ENCODE measurements at places on chromosomes 3 and 15.

- no peak for DNase-seq
Observed at GRCh38 chr3:22265403-22265802, 514.4 kb upstream of the ZNF385D start.

DNA sequence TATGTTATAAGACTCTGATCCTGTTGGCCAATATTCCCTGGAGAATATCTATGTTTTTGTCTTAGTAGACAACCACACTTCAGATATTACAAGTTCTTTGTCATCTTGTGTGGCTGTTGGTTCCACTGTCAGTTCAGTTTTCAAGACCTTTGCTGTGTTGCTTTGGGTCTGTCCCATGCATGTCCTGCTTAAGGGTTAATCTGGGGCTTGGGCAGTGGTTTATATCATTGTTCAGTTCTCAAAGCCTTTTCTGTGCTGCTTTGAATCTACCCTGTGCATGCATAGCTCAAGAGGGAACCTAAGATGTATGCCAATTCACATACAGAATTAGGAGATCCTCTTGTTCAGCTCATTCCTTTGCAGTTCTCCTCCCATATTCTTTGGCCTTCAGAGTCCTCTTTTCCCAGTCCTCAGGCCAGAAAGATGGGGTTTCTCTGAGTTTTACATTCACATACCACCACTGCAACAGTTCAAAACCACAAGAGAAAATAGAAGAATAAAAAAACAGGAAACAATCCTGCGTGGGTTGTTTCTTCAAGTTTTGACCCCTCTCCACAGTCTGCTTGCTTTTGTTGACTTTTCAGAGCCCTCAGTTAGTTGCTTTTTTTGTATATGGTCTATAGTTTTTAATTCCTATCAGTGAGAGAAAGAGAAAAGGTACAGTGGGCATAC is 21.6 kb downstream of the BUB1B start:
- DNase-seq, result no peak

DNA sequence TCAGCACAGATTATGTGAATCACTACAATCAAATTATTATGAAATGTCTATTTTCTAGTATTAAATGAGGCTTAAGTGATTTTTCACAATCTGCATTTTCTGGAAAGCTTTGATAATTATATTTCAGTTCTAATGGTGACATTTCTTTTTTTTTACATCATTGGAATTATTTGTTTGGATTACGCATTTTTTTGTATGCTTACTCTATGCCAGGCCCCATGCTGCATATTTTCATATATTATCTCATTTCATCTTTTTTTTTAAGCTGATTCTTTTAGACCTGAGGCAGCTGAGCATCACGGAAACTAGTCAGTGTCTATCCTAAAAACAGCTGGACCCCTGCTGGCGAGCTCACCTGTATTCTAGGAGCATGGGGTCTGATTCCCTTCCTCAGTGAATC is 31.1 kb downstream of the SLCO3A1 start:
- DNase-seq, result no peak

- DNase-seq, result no peak
Observed at GRCh38 chr3:44020143-44020542, 221.5 kb upstream of the TOPAZ1 start.

DNA sequence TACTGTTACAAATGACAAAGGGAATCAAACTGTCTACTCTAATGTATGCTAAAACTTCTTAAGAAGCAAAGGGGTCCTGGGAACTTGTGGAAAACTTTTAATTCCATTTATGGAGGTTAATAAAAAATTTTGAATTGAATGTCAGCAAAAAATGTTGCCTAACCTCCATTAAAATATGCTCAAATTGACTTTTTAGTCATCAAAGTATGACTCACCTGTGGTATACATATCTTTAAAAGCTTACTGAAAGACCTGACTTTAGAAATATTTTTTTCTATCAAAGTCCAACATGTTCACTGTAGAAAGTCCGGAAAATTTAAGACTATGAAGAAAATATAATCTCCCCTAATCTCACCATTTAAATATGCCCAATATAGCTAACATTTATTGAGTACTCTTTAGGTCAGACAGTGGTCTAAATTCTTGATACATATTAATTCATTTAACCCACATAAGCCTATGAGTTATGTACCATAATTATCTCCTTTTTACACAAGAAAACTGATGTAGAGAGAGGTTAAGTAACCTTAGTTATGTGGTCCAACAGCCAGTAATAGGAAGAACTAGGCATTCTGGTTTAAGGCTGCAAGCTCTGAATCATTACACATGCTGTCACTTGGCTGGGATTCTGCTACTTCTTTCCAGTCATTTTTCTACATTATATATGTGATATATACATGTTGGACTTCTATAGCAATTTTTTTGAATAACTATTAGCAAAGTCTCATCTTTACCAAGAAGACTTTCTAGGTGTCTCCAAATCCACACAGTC is 83.6 kb downstream of the PDZRN3 start:
- no peak for DNase-seq

GRCh38 chr3:153439780-153440179 is 277.8 kb downstream of the RAP2B start:
- no peak for DNase-seq

GRCh38 chr3:107976202-107976800 is 114.5 kb downstream of the CD47 start:
- DNase-seq, result no peak

DNA sequence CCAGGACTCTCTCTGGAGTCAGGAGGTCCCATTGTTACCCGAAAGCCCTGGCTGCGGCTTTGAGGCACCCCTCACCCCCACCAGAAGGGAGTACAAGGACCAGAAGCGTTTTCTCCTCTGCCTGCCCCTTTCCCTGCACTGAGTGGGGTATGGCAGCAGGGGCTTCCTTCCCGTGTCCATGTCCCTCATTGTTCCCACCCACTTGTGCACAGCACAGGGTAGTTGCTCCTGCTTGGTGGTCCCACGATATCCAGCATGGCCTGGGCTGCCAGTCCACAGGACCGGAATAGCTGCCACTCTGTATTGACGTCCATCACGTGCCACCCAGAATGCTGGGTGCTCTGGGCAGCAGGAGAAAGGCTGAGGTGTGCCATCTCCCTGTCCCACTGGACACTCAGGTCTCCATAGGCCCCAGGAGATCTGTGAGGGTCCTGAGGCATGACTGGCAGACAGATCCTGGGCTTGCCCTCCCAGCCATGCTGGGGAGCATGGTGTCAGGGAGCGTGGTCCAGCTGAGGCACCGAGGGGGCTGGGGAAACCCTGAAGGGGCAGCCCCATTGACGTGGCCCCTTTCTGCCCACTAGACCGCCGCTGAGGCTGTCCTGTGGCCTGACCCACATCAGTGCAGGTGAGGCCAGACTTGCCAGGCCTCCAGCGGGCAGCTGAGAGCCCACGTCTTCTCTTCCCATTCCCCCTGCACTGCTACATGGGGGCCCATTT is 45.3 kb upstream of the SEC22A start:
- no peak for DNase-seq

DNA sequence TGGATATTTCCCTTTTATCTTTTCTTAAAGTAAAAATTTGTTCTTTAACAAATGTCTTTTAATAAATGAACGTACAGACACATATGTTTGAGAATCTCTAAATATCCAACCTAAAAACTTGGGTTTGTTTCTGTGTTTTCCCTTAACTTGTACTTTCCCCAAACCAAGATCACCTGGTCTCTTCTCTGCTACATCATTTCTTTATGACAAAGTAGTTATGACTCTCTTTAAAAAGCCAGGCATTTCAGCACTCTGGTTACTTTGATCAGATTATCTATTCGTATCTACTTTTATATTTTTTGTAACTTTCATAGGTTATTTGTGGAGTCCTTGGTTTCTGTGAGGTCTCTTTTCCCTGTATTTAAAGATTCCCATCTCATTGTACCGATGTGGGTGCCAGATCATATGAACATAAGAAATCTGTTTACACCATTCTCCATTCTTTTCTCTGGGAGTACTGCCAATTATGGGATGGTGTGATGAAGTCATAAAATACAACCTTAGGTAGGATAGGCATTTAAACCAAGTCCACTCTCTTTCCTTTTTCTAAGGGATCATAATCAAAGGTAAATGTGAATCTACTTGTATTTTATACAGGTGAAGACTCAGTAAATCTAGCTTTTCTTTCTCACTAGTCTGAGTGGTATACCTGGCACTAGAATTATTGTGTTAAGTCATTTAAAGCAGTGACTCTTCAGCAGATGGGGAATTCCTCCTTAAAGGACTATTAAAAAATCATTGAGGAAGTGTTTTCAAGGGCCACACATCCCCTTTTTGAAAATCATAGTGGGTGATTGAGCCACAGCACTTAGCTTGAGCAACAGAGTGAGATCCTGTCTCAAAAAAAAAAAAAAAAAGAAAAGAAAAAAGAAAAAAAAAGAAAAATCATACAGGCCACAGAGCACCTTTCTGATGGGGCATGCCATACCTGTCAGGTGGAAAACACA is 12.4 kb upstream of the NFKBIZ start:
- DNase-seq, result no peak

DNA sequence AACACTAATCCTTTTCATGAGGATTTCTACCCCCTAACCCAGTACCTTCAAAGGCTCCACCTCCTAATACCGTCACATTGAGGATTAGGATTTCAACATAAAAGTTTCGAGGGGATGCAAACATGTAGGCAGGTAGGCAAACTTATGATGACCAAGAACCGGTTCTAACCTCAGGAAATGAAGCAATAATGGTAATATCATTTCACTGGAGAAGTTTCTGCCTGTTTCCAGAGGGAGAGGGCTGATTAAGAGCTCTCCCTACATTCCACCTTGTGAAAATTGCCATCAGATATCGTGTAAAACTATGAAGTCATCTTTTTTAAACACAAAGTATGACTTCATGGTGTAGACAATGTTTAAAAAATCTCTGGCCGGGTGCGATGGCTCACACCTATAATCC is 31.6 kb downstream of the NKIRAS1 start:
- DNase-seq, result no peak

GRCh38 chr15:82184776-82185175 is 77.8 kb downstream of the EFL1 start:
- DNase-seq, result no peak

DNA sequence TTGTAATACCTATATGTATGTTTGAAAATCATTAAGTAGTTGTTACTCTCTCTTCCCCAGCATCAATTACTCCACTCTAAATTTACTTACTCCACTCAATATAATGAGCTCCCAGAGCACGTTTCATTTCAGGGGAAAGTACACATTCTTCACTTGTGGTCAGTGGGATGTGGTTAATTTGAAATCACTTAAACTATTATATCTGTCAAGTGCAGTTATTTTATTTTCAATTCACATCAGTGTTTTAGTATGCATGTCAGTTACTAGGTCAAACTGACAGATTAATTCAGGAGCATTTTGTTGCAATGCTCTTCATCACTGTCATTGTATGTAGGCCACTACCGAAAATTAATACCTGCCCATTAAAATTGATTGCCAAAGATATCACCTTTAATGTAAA is 376.1 kb downstream of the ZIC4 start:
- no peak for DNase-seq

DNA sequence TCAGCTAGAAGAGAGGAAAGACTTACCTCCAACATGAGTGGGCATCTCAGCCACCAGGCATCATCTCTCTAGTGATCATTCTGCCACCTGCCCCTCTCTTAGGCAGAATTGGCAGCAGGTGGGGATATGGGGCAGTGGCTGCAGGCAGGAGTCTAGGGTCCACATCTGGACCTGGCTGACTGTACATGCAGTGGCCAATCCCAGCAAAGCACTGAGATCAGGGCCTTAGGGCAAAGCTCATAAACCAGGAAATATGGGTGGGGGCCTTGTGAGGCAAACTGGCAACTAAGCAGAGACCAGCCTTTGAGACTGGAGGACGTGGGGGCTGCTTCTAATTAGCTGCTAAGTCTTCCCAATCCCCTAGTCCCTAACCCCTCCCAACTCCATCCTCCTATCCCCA is 12.9 kb downstream of the POMGNT2 start:
- no peak for DNase-seq

DNA sequence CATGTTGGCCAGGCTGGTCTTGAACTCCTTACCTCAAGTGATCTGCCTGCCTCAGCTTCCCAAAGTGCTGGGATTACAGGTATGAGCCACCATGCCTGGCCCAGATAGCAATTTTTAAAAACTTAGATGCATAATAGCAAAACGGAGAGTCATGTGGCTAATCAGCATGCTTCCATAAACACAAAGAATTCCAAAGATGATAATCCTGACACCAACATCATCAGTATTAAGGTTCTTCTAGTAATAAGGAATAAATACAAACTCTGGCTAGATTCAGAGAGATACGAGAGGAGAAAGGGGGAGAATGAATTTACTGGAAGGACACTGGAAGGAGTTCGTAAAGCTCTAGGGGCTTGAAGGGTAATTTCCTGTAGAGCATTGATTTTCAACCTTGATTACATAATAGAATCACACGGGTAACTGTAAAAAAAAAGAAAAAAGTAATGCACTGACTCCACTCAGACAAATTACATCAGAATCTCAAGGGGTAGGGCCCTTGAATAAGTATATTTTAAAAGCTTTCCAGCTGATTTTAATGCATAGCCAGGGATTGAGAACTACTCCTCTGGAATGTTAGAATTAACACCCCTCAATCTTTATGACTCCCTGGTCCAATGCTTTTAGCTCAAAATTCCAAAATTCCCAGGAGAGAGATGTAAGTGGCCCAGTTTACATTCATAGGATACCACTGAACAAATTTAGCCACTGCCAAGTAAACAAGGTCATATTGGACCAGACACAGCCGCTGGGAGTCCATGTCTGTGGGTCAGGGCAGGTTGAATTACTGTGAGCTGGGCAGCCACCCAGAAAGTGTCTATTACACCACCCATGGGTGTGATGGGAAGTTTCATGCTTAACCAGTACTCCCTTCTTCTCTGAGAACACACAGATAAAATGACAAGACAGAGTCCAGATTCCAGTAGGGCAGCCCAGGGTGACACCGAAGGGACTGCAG is 243.9 kb downstream of the TBL1XR1 start:
- DNase-seq, result no peak

DNA sequence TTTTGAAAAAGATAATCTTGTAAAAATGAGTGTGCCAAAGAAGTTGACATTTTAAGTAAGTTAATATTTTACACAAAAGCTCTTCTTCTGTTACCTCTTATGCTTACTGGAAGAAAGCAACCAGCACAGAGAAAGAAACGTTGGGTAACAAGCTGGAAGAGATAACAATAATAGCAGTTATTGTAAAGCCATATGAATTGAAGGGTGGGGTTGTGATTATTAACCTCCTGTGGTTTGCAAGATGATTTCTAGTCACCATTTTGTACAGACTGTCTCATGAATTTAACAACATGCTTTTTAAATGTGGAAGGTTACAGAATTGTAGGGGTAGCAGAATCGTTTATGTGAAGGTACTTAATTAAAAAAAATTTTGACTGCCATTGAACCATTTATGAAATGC is 9.2 kb downstream of the RAP2B start:
- no peak for DNase-seq
